ENCODE measurements at places on chromosomes 16 and 17.

GRCh38 chr17:76940738-76941350 is 72.6 kb downstream of the MGAT5B start:
- DNase-seq = no peak

- no peak for DNase-seq
Observed at GRCh38 chr17:44878627-44879221, 20.5 kb downstream of the EFTUD2 start.

GRCh38 chr17:74443516-74444296 is 11.8 kb downstream of the GPRC5C start:
- DNase-seq = no peak

GRCh38 chr17:80252871-80253270 is 7.8 kb upstream of the RNF213 start:
- DNase-seq = no peak

DNA sequence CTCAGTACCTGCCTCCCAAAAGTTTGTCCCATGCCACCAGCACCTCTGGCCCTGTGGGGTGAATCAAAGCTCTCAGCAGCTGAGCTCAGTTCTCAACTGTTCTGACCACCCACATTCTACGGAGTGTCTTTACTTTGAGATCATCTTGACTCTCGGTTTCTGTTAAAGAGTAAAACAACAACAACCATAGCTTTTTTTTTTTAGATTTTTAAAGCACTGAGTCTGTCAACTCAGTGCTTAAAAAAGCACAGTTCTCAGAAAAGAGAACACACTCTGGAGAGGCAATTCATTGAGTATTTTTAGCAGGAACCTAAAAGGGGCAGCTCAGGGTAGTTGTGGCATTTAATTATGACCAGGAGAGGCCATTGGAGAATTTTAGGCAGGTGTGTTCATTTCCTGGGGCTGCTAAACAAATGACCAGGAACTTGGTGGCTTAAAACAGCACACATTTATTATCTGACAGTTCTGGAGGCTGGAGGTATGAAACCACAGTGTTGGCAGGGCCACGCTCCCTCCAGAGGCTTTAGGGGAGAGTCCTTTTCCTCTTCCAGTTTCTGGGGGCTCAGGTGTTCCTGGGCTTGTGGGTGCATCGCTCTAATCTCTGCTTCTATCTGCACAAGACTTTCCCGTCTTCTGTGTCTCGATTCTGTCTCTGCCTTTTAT is 6.7 kb upstream of the WFIKKN2 start:
- DNase-seq = no peak

DNA sequence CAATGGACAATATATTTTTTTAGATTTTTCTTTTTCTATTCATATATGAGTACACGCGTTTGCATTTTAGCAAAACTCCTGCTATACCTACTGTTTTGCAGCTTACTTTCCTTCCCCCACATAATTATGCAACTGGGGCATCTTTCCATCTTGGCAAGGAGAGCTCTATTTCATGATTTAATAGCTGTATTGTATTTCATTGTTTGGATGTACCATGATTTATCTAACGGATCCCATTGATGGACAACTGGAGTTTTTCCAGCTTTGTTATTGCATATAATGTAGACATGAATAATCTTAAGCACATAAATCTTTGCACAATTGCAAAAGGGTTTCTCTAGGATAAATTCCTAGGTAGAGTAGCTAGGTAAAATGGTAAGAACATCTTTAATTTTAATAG is 133.9 kb downstream of the PITPNC1 start:
- no peak for DNase-seq

DNA sequence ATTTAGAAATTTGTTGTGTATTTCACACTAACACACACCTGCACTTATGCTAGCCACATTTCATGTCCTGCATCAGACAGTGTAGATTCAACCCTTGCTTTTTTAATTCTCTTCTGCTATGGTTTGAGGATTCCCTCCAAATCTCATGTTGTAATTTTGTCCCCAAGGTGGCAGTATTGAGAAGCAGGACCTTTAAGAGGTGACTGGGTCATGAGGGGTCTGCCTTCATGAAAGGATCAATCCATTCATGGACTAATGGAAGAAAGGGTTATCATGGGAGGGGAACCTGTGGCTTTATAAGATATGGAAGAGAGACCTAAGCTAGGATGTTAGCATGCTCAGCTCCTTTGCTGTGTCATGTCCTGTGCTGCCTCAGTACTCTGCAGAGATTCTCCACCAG is 1032.2 kb downstream of the CDH11 start:
- no peak for DNase-seq

DNA sequence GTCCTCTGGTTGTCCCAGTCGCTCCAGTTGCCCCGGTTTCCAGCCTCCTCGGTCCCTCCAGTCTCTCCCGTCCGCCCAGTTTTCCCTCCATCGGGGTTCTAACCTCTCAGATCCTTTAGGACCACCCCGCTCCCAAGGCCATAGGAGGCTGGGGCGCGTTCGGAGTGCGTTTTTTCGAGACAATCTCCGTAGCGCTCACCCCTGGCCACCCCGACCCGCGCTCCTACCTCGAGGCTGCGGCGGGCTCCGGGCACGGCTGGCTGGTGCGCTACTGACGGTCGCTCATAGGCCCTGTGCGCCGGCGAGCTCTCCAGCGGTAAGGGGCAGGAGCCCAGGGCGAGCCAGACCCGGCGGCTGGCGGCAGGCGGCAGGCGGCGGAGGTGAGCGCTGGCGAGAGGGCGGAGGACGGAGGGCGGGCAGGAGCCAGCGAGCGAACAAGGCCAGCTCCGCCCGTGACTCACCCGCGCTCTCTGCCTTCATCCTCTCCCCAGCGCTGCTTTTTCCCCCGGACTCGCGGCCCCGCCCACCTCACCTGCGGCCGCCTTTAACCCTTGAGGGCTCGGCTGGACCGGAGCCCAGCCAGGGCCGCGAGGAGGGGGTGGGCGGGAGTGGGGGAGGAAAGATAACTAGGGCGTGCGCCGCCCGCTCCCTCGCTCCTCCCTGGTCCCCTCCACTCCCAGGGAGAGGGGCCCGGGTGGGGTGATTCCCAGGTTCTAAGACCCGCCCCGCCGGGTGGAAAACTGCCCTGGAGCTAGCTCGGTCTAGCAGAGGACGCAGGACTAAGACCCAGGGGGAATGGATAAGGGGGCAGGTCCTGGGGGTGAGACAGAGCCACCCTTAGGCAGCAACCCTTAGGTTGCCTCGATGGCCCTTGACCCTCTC is at the start of gene SP6:
SP6 (minus strand) TSS at position 472 of the 882 bp plus-strand sequence. CDS start 2,734 bp downstream, outside the sequence.
- DNase-seq = no peak

GRCh38 chr16:88769617-88770460 is 15.2 kb downstream of the PIEZO1 start:
- DNase-seq = no peak

DNA sequence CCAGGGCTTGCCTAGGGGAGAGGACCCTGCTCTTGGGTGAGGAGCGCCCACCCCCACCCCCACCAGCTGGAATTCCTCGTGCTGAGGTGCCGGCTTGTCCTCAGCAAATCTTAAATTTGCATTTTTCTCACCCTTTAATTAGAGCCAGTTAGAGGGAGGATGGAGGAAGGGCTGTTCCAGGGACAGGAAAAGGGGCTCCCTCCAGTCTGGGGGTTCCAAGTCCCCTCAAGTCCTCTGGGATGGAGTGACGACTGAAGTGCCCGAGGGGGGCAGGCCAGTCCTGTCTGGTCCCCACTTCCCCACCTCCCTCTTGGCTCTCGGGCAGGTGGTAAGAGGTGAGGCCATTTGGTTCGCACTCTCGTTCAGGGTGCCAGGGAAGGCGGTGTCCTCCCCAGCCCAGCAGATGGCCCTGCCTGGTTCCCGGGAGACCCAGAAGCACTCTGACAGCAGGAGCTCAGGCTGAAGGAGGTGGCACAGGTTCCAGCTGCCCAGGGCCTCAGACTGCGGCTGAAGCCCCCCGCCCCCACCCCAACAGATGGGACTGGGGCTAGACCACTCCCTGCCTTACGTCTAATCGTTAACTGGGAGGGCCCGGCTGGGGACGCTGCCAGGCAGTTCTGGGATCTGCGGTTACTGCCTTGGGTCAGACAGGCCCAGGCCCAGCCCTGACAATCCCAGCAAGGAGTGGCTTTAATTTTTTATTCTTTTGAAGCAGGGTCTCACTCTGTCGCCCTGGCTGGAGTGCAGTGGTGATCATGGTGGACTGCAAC is 2.2 kb downstream of the RAB26 start:
- DNase-seq = peak; percentile 70

DNA sequence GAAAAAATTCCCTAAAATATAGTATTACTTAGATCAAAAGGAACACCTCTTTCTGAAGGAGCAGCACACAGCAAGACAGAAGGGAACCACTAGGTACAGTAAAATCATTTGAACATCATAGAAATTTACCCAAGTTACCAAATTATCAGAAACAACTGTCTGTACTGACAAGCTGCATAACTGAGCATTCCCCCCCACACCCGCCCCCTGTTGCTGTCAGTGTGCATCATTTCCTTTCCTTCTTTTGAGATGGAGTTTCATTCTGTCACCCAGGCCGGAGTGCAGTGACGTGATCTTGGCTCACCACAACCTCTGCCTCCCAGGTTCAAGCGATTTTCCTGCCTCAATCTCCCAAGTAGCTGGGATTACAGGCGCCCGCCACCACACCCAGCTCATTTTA is 120.7 kb downstream of the TRIM37 start:
- no peak for DNase-seq

DNA sequence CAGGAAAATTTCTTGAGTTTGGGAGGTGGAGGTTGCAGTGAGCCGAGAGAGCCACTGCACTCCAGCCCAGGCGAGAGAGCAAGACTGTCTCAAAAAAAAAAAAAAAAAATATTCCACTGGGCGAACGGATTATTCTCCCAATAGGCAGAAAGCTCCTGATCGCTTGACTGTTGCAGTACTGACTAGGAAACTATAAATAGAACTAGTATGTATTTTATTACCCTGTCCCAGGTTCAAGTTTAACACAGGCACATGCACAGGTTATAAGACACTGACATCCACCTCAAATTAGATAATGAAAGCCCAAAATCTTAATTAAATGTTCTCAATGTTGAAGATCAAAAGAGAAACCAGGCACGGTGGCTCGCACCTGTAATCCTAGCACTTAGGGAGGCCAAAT is 11.5 kb downstream of the PARN start:
- no peak for DNase-seq

DNA sequence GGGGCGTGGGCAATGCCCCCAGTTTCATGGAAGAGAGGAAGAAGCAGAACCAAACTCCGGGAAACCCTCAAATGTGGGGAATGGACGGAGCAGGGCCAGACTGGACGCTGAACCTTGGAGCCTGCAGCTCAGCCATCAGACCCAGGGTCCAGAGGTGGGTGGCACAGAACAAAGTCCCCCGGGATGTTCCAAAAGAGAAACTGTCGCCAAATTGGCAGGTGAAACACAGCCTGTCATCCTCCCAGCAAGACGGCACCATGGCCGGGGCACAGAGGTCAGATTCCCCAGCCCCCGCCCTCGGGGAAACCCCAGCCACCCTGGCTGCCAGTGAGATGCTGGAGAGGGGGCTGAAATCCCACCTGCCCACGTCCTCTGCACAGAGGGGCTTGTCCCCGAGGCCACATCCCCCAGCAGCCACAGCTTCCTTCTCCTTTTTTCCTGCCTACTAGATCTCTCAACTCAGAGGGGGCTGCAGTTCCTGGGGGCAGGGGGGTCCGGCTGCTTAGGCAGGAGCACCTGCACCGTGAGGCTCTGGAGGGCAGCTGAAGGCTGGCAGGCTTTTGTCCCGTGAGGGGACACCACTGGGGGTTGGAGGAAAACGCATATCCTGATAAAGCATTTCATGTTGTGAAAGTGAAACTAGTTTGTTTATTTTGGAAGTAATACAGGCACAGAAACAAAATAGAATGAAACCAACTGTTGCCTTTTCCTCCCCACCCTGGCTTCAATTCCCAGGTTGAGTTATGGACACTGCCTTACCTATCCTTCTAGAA is 1.2 kb upstream of the SECTM1 start:
- DNase-seq = no peak

DNA sequence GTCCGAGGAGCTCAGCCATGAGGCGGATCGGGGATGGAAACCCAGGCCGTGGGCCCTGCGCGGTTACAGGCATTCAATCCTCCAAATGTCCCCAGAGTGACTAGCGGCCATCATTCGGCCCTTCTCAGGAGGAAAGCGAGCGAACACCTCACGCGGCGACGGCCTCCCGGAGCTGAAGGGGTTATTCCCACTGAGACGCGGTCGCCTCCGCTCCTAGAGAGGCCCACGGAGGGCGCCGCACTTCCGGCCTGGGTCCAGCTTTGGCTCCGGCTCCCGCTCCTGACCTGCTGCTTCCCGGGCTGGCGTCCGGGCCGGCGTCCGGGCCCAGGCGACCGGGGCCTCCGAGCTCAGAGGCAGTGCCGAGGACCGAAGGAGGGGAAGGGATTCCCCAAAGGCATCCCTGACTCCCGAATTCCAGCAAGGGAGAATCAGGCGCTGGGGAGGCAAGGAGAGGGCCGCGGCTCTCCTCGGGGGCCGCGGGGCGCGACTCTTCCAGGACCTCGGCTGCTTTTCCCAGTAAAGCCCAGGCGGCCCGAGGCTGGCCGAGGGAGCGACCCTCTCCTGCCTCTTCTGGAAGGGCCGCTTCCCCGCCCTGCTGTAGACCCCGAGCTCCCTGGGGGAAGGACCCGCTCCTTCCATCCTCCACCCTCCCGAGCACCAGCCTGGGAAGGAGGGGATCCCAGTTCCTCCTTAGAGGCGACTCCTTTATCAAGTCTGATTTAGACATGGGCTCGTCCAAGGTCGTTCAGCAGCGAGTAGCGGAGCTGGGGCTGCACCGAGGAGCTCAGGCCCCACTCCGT is 18.6 kb upstream of the ZNF629 start:
- peak; percentile 96 for DNase-seq
